Stimulated activated CD4-positive, alpha-beta T cell treated with anti-CD3 and anti-CD28 coated beads, Interleukin-4, amount 100 ng/mL, for 1 hour (primary cell): ENCODE measurements at places on chromosomes 11 and 22.

GRCh38 chr11:128201009-128201408, 386.3 kb downstream of the ETS1 start:
- no peak for DNase-seq

GRCh38 chr11:70885281-70886231, 366.8 kb downstream of the SHANK2 start:
- no peak for DNase-seq

GRCh38 chr11:35165030-35165422, 26.1 kb downstream of the CD44 start:
- DNase-seq: no peak

GRCh38 chr11:124625504-124626168, 3.0 kb downstream of the TBRG1 start:
- no peak for DNase-seq

- DNase-seq: no peak
Observed at GRCh38 chr22:49023161-49023878, 804.4 kb downstream of the BRD1 start.

DNA sequence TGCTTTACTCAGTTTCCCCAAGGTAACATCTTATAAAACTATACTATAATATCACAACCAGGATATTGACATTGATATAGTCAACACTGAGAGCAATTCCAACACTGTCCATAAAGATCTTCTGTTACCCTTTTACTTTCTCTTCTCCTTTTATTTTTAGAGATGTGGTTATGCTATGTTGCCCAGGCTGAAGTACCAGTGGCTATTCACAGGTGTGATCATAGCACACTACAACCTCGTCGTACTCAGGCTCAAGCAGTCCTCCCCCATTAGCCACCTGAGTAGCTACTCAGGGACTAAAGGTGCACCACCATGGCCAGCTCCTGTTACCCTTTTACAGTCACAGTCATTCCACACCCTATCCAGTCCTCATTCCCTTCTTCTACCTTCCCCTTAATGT, 119.7 kb downstream of the CWF19L2 start:
- DNase-seq: no peak

GRCh38 chr11:25981998-25982397, 349.9 kb upstream of the ANO3 start:
- no peak for DNase-seq

DNA sequence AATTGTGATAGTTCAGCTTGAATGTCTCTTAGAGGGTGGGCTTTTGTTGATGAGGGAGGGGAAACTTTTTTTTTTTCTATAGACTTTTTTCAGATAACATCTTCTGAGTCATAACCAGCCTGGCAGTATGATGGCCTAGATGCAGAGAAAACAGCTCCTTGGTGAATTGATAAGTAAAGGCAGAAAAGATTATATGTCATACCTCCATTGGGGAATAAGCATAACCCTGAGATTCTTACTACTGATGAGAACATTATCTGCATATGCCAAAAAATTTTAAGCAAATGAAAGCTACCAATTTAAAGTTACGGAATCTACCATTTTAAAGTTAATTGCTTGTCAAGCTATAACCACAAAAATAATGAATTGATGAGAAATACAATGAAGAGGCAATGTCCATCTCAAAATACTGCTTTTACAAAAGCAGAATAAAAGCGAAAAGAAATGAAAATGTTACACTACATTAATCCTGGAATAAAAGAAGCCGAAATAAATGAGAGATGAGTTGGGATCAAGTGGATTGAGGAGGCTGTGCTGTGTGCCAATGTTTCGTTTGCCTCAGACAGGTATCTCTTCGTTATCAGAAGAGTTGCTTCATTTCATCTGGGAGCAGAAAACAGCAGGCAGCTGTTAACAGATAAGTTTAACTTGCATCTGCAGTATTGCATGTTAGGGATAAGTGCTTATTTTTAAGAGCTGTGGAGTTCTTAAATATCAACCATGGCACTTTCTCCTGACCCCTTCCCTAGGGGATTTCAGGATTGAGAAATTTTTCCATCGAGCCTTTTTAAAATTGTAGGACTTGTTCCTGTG, 3.9 kb downstream of the MALAT1 start:
- no peak for DNase-seq

- DNase-seq: no peak
Observed at GRCh38 chr11:83355391-83355790, 69.2 kb upstream of the CCDC90B start.

DNA sequence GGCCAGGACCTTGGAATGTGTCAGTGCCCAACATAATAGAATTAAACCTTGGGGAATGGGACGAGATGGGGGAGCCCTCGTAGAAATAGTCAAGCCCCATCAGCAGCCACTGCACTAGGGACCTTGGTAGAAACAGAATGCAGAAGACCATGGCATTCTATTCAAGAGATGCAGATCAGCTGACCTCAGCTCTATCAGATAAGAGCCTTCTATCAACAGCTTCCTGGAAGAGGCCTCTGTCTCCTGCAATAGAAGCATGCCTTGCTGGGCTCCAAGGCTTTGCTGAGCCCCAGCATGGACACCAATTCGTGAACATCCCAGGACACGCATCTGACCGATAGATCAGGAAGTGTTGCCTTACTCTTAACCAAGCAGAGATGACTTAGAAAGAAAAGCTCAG, 27.5 kb upstream of the FLI1 start:
- no peak for DNase-seq

GRCh38 chr22:38186429-38186828, 4.8 kb upstream of the PLA2G6 start:
- DNase-seq: no peak

GRCh38 chr22:42608136-42608822, 6.4 kb downstream of the POLDIP3 start:
- no peak for DNase-seq

- DNase-seq: no peak
Observed at GRCh38 chr11:17719028-17719937, at the start of gene MYOD1. Gene MYOD1 (plus strand): TSS chr11:17719571. CDS start chr11:17719783, 212 bp downstream.

DNA sequence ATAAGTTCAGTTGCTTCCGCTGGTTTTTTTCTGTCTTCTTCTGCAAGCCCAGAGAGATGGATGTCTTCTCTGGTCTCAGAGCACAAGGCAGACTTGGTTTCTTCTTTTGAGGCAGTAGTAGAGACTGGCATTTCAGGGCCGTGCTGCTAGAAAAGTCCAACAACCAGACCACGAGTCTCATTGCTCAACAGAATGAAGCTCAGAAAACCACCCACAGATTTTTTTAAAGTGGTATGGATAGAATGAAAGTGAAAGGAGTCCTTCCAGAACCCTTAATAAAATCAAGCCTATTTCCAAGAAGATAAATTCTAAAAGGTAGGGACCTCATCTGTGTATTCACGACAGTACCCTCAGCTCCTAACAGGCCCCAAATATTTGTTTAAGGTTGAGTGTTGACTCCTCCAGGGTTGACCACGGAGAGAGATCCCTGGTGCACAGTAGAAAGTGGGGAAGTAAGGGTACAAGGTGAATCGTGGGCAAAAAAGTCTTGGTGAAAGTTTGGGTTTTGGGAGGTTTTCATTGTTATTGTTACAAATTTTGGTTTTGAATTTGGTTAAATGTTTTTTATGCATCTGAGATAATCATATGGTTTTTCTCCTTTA, 43.6 kb upstream of the DDX6 start:
- DNase-seq: no peak

DNA sequence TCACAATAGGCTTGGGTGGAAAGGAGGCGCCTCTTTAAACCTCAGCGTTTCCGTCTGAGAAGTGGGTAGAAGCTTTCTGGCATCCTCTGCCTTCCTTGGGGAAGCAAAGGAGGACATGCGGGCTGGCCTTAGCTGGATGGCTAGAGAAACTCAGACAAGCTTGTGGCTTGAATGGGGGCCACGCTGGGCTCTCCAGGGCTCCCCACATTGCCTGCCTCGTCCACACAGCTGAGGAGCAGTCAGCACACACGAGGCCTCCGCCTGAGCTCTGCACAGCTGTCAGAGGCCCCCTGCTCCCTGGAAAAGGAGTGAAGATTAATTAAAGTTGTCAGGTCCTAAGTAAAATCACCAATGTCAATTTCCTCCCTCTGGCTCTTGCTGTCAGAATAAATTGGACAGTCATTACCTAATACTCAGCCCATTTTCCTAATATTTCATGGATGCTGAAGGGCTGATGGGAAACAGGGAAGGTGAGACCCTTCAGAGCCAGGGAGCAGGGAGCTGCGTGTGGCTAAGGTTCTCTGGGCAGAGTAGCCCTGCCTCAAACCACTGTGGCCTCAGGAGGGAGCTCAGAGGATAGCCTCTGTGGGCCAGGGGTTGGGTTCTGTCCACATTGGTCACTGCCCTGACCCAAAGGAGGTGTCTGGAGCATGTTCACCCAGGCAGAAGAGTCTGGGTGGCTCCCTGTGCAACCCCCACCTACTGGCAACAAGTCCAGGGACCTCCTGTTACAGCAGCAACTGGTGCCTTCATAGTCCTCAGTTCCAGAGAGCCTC, 118.3 kb upstream of the CD82 start:
- no peak for DNase-seq

- DNase-seq: no peak
Observed at GRCh38 chr11:45165806-45166603, 19.6 kb downstream of the PRDM11 start.

DNA sequence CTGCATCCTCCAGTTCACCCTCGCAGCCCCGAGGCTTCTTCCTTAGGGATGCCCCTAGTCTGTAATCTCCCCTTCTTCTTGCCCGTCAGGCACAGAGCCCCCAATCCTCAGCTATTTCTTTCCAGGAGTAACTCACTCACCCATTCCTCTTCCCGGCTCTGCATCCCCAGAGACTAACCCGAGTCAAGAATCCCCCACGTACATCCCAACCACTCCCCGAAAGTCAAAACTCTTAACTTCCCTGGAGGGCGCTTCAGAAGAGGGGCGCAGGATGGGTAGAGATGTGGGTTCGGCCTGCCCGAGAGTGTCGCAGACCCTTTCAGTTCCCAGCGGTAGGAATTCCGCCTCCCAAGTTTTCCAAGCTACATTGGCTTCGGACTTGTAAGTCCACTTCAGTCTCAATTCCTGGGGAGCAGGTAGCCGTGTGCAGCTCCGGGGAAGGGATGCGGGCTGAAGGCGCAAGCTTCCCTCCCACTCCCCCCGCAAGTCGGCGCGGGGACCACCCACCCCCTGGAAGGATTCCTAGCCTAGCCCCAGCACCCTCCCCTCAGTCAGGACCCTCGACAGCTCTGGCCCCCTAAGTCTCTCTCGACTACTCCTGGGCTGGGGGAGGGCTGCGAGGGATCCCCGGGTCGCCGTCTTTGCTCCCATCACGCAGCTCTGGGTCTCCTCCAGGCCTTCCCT, 871 bp downstream of the BDNF start:
- no peak for DNase-seq

GRCh38 chr22:24146194-24146616, 35.1 kb upstream of the SUSD2 start:
- no peak for DNase-seq

DNA sequence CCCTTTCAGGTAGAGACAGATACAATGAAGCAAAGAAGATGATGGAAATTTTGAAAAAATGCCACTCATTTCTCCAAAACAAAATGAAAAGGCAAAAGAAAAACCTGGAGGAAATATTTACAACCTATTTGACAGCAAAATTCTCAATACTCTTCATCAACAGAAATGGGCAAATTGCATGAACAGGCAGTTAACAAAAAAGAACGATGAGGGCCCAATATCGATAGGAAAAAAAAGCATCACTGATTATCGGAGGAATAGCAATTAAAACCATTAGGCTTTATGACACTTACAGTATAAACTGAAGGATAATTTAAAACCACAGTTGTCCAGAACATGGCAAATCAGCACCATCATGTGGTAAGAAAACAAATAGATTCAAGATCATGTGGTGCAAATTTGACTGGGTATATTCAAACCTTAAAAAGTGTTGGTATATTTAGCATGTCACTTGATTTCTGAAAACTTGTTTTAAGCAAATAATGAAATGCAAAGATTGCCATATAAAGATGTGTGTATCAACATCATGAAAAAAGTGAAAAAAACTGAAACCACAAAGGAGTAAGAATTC, 222.9 kb downstream of the BRD1 start:
- DNase-seq: no peak

DNA sequence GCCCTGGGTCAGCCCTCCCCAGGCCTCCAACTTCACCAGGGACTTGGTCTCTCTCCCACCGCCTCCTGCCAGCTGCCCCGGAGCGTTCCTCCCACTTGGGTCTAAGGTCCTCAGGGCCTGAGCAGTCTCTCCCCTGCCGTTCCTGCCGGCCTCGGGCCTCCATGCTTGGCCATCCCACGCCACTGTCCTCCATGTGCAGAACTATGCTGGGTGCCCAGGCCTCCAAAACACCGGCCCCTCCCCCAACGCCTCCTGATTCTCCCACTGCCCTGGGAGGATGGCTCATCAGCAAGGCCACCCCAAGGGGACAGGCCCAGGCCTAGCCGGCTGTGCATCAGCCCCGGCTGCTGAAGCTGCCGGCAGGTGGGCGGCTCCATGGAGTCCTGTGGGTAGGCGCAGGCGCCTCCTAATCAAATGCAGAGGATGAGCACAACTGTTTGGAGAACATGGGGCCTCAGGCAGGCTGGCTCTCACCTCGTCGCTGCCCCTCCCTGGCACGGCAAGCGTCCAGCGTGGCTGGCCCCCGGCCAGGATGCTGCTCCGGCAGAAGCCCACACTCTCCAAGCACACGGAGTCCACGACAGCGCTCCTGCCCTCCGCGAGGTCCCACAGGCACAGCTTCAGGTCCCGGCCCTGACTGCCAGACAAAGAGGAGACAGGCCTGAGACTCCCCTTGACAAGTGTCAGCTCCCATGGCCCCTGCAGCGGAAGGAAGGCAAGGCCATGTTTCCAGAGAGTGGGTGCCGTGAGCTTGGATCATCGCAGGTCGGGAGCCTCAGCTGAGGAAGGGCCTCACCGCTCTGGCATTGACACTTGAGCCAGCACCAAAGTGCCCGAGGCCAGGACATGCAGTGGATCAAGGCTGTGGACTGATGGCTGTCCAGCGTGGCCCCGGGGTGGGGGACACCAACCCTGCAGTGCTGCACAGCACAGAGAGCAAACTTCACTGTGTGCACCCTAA, 42.6 kb downstream of the GNB1L start:
- no peak for DNase-seq

DNA sequence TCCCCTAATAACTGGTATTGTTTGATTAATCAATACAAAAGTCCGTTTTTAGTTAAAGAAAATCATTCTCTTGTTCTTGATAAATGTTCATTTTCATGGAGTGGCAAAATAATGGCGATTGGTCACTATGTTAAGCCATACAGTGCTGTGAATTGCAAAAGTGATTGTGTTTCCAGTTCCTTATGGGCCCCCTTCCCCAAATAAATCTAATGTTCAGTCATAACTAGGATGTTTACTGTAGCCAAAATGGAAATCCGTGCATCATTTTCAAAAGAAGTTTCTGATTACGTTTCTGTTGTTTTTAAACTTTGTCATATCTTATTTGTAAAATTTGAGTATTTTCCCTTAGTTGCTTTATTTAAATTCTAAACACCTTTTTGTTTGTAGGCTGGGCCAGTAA, 845 bp downstream of the RBM7 start:
- DNase-seq: no peak

GRCh38 chr11:29361369-29361768, 655.5 kb downstream of the KCNA4 start:
- no peak for DNase-seq

GRCh38 chr11:60528934-60529333, 13.7 kb downstream of the MS4A13 start:
- no peak for DNase-seq

- no peak for DNase-seq
Observed at GRCh38 chr11:125382314-125382791, 113.7 kb downstream of the FEZ1 start.
